NCI-H524 (cell line): ENCODE measurements at places on chromosomes 12 and 14.

- DNase-seq = no peak
Observed at GRCh38 chr14:36942522-36943245, 229.7 kb downstream of the SLC25A21 start.

GRCh38 chr14:86003998-86004397 is 474.1 kb downstream of the FLRT2 start:
- no peak for DNase-seq

DNA sequence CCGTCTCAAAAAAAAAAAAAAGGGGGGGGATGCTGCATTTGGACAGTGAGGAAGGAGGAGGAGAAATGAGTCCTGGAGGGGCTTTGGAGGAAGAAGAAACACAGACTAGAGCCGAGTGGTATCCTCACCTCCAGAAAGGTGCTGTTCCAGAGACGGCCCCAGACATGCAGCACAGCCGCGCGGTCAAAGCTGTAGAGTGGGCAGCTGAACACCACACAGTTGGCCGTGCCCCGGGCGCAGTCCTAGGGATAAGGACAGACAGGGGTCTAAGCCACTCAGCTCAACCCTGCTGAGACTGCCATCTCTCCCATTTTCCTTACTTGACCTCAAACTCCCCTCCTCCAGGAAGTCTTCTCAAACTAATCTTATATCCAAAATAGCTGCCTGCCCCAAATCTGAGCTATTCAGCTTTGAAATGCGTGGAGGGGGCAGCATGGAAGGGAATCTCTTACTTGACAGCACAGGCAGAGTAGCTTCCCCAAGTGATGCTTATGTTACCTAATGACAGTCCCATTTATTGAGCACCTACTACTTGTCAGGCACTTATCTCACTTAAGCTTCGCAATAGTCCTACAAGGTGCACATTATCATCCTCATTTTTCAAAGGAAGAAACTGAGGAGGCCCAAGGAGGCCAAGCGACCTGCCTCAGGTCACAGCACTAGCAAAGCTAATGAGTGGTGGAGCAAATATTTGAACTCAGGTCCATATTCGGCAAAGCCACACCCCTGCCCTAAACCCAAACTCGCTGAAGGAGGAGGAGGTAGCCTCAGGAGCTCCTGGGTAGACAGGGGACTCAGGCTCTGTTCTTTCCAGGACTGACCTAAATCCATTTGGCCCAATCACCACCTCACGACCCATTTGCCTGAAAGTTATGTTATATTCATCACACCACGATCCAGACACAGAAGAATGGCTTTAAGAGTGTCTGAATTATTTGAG is 18.7 kb downstream of the ITGA7 start:
- no peak for DNase-seq

- DNase-seq = no peak
Observed at GRCh38 chr14:99745307-99745951, 47.8 kb upstream of the EML1 start.

- DNase-seq = no peak
Observed at GRCh38 chr12:129941618-129942017, 37.8 kb upstream of the TMEM132D start.
